ENCODE measurements at places on chromosomes 13 and 19. TPM values are rescaled to one million over a fixed set of nuclear protein-coding genes. Genes with fewer than 3 reads are reported as not detected.

SLC25A15 gene
- 19.5 TPM for total RNA-seq

CACNG7 gene
- total RNA-seq = not detected

ADGRE3 gene
- total RNA-seq = not detected

AKAP11 gene
- 49.8 TPM for total RNA-seq

CLEC17A gene
- total RNA-seq = not detected

ZNF845 gene
- total RNA-seq = 7.9 TPM

DNA sequence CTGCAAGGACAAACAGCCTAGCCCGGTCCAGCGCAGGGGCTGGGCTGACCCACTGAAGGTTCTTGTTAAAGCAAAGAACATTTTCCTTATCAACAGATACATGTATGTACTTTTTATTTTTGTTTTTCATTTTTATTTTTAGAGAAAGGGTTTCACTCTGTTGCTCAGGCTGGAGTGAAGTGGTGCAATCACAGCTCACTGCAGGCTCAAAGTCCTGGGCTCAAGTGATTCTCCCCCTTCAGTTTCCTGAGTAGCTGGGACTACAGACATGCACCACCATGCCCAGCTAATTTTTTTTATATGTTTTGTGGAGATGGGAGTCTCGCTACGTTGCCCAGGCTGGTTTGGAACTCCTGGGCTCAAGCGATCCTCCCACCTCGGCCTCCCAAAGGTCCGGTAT, 47.9 kb downstream of the CEBPG start:
- DNase-seq = no peak
- no peak overlapping the region for H3K4me3 ChIP-seq
- H3K27me3 ChIP-seq = no peaks in the 10 kb centered on the region

DNA sequence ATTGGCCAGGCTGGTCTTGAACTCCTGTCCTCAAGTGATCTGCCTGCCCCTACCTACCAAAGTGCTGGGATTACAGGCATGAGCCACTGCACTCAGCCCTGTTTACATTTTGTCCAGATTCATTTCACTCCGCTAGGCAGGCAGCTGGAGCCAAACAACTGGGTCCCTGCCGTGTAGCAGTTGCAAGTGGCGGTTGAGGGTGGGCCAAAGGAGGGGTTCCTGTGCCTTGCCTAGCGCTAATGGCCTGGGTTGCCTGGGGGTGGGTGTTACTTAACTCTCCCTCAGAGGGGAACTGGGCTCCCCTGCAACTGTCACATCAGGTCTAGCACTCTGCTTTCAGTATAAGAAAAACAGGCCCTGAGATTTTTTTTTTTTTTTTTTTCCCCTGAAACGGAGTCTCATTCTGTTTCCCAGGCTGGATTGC, 7.4 kb downstream of the ACP5 start:
- DNase-seq = no peak
- no peak overlapping the region for H3K4me3 ChIP-seq
- H3K4me1 ChIP-seq = no peaks in the 10 kb centered on the region
- H3K36me3 ChIP-seq = no peaks in the 10 kb centered on the region

GRCh38 chr13:50149932-50150331, 134.7 kb downstream of the KCNRG start:
- no peaks in the 10 kb centered on the region for H3K27me3 ChIP-seq
- no peak overlapping the region for H3K27ac ChIP-seq
- DNase-seq = peak; percentile 72
- no peak overlapping the region for H3K4me3 ChIP-seq

- peaks cover 60% of the 10 kb centered on the region for H3K4me1 ChIP-seq
- H3K27ac ChIP-seq = no peak overlapping the region
- no peak overlapping the region for H3K4me3 ChIP-seq
- no peaks in the 10 kb centered on the region for H3K36me3 ChIP-seq
- H3K27me3 ChIP-seq = no peaks in the 10 kb centered on the region
These were observed 4.6 kb downstream of the STARD13 start for GRCh38 chr13:33280923-33281322.

DNA sequence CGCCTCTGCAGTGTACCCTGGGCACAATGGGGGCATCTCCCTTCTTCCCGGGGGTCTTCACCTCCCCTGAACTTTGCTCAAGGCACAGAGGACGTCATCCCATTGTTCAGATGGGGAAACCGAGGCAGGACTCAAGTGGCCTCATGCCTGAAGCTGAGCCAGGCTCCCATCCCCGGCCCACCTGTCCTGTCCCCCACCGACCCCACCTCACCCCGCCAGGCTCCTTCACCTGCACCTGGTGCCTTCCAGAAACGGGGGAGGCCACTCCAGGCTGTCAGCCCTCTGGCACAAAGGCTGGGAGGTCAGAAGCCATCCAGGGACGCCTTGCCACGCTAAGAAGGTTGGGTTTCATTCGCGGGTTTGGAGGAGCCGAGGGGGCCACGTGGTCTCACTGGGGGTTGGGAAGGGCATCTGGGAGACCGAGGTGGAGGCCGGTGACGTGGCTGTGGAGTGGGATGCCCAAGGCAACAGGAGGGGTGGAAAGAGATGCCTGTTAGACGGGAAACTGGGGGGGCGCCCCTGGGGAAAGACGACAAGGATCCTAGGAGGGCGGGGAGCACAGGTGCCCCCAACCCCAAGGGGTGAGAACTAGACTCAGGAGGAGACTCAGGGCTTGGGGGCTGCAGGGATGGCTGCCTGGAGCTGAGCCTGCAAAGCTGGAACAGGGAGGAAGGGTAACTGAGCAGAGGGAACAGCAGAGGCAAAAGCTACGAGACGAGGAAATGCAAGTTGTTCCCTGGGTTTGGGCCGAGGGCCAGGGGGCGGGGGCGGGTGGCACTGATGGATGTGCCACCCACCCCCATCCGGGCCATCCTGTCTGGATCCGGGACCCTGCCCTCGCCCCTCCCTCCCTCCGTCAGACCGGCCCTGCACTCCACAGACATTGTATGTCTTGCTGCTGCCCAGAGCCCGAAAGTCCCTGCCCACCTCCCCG, 6.0 kb upstream of the TCF3 start:
- H3K27me3 ChIP-seq = no peaks in the 10 kb centered on the region
- no peak overlapping the region for H3K27ac ChIP-seq
- DNase-seq = no peak
- peaks cover 8% of the 10 kb centered on the region for H3K4me1 ChIP-seq
- H3K4me3 ChIP-seq = no peak overlapping the region
